ENCODE measurements at places on chromosomes 2 and 18. TPM values are rescaled to one million over a fixed set of nuclear protein-coding genes. Genes with fewer than 3 reads are reported as not detected.

- no peaks in the 10 kb centered on the region for H3K27me3 ChIP-seq
- H3K4me3 ChIP-seq: no peak overlapping the region
- no peak for DNase-seq
- H3K4me1 ChIP-seq: peaks cover 31% of the 10 kb centered on the region
These were observed 84.9 kb downstream of the PDCL3 start for GRCh38 chr2:100647709-100648108.

- no peak overlapping the region for H3K4me3 ChIP-seq
- H3K36me3 ChIP-seq: peaks cover 7% of the 10 kb centered on the region
- no peak overlapping the region for H3K27ac ChIP-seq
- peaks cover 10% of the 10 kb centered on the region for H3K27me3 ChIP-seq
These were observed 54.9 kb upstream of the CYP1B1 start for GRCh38 chr2:38130876-38131275.

DNA sequence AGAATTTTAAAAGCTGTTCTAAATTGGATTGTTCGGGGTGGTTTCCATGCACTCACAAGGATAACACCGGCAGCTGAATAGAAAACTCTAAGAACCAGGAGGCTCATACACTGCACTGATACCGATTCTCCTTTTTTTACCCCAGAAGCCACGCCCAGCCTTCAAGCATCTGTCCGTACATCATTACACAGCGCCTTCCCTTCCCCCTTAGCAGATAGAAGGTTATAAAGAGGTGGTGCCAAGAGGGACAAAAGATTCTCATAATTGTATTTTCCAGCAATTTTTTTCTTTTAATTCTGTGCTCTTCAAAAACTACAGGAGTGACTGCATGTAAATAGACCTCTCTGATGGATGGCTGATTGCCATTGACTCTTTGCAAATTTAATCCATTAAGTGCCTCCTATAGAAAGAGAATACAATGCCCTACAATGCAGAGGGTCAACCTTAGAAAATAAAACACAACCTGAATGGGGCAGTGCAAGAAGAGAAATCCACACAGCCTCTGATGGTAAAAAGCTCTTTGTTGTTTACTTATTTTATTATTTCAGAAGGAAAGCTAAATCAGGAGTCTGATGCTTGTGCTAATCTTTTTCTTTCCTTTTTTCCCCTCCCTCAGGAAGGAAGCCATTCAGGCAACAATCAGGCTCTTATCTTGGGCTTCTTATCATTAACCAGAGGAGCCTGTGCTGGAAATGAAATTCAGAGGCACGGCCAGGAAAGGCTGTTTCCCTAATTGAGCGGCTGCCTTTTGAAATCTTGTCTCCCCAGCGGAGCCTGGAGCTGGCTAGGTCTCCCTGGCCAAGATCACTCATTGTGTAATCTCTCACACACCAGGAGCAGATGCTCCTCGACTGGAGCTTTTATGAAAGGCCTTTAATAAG, 198.9 kb upstream of the NABP1 start:
- H3K27ac ChIP-seq: no peak overlapping the region
- no peaks in the 10 kb centered on the region for H3K4me1 ChIP-seq
- peaks cover 14% of the 10 kb centered on the region for H3K27me3 ChIP-seq
- no peaks in the 10 kb centered on the region for H3K36me3 ChIP-seq

DNA sequence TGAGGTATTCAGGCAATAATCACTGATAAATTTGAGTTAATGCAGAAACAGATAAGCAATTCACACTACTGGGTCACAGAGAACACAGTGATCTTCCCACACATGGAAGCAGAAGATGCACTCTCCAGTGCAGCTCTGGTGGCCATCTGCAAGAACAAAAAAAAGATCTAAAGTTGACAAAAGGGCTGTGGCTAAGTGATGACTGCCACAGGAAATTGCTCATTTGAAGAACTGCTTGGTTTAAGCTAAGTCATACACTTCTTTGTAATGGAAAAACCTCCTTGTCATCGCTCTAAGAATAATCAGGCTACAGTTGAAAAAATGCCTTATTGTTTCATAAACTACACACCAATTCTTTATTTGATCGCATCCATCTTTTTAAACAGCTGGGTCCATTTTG, 115.1 kb downstream of the DTNB start:
- H3K36me3 ChIP-seq: peaks cover 29% of the 10 kb centered on the region
- H3K27ac ChIP-seq: peak overlapping the region; percentile 95
- H3K4me3 ChIP-seq: no peak overlapping the region
- no peaks in the 10 kb centered on the region for H3K27me3 ChIP-seq

SERPINB13 gene
- total RNA-seq: not detected

TXNL1 gene
- total RNA-seq: 50.2 TPM

IAH1 gene
- 69.2 TPM for total RNA-seq

ESPNL gene
- 0.18 TPM for total RNA-seq

PSMA8 gene
- 0.83 TPM for total RNA-seq
